Panc1 (cell line): ENCODE measurements at places on chromosomes 3 and 15.

- no peak for DNase-seq
Measured at GRCh38 chr3:16692486-16693344, 87.5 kb upstream of the DAZL start.

- no peak for DNase-seq
Measured at GRCh38 chr3:31094048-31094447, 199.6 kb upstream of the GADL1 start.

DNA sequence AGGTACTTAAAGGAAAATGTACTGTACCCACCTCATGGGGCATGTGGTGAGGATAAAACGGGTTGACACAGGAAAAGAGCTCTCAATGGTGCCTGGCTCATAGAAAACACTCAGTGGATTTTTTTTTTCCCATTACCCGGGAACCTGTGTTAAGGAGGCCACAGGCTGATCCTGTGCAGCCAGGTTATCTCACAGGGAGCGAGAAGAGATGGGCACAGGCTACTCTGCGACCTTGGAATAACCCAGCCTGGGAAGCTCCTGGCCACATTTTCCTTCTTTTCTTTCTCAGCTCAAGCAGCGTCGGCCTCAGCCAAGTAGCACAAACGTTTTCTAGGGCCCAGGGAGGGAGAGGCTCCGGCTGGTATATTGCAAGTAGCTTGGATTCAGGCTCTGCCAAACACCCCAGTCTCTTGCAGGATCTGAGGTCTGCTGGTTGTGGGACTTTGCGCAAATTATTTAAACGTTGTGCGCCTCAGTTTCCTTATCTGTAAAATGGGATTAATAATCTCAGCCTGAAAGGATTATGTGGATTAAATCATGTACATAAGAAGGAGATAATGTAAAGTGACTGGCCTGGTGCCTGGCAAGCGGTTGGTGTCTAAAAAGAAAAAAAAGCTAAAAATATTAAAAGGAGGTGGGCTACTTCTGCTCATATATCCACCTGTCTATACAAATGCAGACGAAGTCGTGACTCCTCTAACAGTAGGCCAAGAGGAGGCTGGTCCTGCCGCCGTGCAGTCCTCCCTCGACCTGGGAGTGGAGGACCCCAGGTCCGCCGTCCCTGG, 2.2 kb downstream of the FURIN start:
- no peak for DNase-seq

GRCh38 chr3:17423786-17424536, 318.5 kb downstream of the TBC1D5 start:
- DNase-seq = no peak

GRCh38 chr3:60085649-60086048, 1035.8 kb upstream of the CFAP20DC start:
- no peak for DNase-seq

DNA sequence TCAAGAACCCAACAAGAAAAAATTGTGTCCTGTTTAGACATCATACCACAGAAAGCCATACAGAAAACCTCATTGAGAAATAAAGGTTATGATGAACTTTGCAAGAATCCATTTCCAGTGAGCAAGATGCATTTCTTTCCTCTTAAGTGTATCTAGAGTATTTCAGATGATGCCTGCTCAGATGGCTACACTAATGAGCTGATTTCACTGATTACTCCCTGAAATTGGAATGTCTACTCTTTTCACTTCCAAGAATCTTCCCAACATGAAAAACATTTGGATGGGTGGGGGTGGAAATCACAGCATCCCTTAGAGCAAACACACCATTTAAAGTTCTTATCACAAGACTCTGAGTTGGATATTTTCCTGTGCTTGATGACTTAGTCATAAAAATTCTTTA, 41.4 kb upstream of the IL12A start:
- no peak for DNase-seq

DNA sequence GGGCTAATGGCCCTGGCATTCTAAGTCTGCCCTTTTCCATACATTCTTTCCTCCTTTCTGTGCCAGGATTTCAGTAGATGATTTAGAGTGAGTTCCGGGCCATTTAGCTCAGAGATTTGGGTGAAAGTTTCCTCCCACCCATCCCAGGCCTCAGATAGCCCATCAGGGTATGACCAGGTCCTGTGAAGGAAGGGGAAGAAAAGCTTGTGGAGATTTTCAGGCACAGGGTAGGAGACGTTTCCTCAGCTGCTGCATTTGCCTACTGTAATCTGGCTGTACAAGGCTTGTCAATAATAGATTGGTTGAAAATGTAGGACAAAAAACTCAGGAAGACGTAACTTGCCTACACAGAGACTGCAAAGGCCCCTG, 63.2 kb upstream of the BCL6 start:
- DNase-seq = no peak

- no peak for DNase-seq
Measured at GRCh38 chr15:80523746-80524145, 119.6 kb downstream of the ARNT2 start.

GRCh38 chr15:100691321-100691720, 88.9 kb downstream of the ASB7 start:
- no peak for DNase-seq

GRCh38 chr15:64527263-64527984, 67.0 kb downstream of the ZNF609 start:
- DNase-seq = no peak

DNA sequence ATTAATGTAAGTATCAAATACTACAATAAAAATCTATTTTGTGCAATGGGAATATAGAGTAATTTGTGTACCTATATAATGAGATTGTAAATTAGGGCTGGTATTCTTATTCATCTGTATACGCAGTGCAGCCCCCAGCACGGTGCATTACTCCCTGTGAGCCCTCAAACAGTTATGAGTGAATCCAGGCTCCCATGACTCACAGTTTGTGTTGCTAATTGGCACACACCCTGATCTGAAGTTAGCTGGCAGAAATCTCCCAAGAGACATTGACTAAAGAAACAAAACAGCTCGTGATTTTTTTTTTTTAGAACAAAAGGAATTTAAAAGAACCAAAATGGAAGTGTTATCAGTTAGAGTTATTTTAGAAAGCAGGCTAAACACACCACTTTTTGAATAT, 15.7 kb downstream of the GK5 start:
- DNase-seq = no peak

GRCh38 chr15:26771578-26772153, 1.2 kb downstream of the GABRB3 start:
- DNase-seq = no peak

DNA sequence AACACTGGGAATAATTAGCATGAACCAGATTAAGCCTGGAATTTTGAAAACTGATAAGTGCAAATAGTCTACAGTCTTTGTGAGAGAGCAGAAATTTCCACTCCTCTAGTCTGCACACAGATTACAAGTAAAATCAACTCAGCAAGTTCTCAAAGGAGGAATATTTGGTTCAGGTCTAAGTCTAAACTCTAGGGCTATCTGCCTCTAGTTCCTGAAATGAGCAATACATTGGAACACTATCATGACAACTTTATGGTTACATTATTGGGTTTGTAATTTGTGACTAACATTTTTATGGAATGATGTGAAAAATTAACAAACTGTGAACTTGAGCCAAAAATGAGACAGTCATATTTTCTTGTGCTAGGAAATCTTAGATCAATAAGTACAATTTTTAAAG, 30.8 kb upstream of the ADGRG7 start:
- DNase-seq = no peak
